ENCODE measurements at places on chromosomes 13 and 19. TPM values are rescaled to one million over a fixed set of nuclear protein-coding genes. Genes with fewer than 3 reads are reported as not detected.

CGB2 gene
- not detected for total RNA-seq

NUDT19 gene
- 6.6 TPM for total RNA-seq

DNA sequence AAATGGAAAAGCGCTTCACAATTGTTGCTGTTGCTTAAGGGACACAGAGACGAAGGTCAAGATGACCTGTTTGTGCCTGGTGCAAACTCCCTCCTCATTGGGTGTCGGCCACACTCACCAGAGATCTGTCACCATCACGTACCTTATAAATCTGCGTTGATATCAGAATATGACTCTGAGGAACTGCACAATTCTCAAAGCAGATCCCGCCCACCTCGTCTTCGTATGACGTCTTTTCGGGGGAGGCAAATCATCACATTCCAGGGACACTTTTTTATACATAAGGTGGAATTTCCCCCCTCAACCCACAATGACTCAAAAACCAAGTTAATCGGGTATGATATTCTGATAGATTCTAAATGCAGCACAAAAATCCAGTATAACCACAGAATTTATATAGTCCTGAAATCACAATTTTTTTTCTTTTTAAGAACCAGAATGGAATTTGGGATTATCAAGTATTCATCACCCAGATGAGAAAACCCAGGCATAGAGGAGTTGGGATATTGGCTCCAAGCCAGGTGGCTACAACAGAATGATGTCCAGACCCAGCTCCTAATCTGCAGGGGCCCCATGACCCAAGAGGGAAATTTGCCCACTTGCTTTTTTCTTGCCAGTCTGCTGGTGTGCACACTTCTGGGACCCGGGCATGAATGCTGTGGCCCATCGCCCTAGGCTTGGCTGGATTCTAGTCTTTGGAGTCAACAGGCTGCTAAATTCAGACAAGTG lies 50.6 kb upstream of the MTIF3 start:
- H3K4me1 ChIP-seq: no peaks in the 10 kb centered on the region
- DNase-seq: no peak
- no peak overlapping the region for H3K4me3 ChIP-seq
- H3K36me3 ChIP-seq: no peaks in the 10 kb centered on the region
- no peak overlapping the region for H3K27ac ChIP-seq

PRR22 gene
- total RNA-seq: 1.4 TPM

- no peak overlapping the region for H3K27ac ChIP-seq
- H3K27me3 ChIP-seq: no peaks in the 10 kb centered on the region
- DNase-seq: peak; percentile 44
- no peaks in the 10 kb centered on the region for H3K36me3 ChIP-seq
Observed at GRCh38 chr13:105804561-105805190, 730.8 kb downstream of the EFNB2 start.

- no peaks in the 10 kb centered on the region for H3K27me3 ChIP-seq
- no peak overlapping the region for H3K27ac ChIP-seq
- peaks cover 1% of the 10 kb centered on the region for H3K4me1 ChIP-seq
- no peak for DNase-seq
Observed at GRCh38 chr13:76863022-76863421, 23.2 kb downstream of the KCTD12 start.

Data from aorta (tissue), 5 donors.